ENCODE measurements at places on chromosomes 16 and 17.

- peak; percentile 56 for DNase-seq
These were observed 98.9 kb downstream of the AATF start for GRCh38 chr17:37047631-37048104.

DNA sequence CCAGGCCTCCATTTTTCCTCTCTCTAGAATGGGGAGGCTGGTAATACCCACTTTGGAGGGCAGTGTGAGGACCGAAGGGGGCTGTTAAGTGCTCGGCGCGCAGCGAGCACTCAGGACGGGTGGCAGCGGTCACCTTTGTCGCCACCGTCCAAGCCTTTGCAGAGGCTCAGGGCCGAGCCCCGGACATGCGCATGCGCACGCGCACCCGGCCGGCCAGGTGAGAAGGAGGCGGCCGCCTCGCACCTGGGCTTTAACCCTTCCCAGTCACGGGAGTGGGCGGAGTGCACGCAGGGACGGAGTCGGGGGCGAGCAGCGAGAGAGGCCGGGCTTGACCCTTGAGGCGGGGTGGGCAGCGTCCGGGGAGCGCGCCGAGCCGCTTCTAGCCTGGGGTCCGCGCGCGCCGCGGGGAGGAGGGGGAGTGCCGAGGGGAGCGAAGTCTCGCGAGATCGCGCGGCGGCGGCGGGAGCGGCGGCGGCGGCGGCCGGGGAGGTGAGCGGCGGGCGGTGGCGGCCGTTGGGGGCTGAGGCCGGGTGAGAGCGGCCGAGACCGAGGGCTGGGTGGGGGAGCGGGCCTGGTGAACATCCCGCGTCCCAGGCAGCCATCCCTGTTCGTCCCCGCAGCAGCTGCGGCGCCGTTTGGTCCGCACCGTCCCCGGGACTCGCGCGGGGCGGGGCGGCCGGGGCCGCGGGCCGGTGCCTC lies at the start of gene MRTFB:
TSS of gene MRTFB (plus strand) at position 443 of the 699 bp plus-strand sequence. CDS start 69,288 bp downstream, outside the sequence.
- DNase-seq = peak; percentile 44

DNA sequence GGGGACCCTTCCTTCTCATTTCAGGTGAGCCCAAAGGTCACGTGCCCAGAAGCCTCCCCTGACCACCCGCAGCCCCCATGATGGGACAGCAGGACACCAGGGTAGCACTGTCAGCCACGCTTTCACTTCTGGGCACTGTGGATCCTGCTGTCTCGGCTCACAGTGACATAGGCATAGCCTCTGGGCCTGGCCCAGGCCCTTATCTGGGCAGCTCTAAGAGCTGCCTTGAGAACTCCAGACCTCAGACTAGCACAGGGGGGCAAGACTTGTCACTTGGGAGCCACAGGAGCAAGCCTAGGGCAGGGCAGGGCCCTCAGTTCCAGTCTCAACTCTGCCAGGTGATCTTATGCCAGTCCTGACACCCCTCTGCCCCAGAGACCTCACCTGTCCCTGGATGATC lies 4.7 kb downstream of the NATD1 start:
- DNase-seq = no peak

GRCh38 chr17:47810200-47810821 lies 11.3 kb downstream of the OSBPL7 start:
- no peak for DNase-seq

GRCh38 chr17:78273813-78274212 lies 42.4 kb downstream of the TMEM235 start:
- no peak for DNase-seq

- no peak for DNase-seq
These were observed 25.5 kb upstream of the SSTR2 start for GRCh38 chr17:73139296-73139695.

- no peak for DNase-seq
These were observed 62.6 kb upstream of the TEKT1 start for GRCh38 chr17:6894206-6894528.

DNA sequence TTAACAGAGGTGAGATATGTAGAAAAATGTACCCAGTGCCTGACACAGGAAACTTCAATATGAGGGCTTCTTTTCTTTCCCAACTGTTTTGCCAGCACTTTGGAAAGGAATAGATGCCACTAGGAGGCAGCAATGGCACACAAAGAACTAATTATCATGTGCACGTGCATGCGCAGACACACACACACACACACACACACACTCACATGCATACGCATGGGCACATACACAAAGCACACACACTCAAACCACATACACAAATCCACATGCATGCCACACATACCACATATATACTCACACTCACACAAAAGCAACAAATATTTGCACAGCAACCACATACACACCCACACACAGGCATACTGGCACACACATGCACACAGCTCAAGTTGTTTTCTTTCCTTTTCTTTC lies 8.8 kb upstream of the CEP112 start:
- DNase-seq = no peak

DNA sequence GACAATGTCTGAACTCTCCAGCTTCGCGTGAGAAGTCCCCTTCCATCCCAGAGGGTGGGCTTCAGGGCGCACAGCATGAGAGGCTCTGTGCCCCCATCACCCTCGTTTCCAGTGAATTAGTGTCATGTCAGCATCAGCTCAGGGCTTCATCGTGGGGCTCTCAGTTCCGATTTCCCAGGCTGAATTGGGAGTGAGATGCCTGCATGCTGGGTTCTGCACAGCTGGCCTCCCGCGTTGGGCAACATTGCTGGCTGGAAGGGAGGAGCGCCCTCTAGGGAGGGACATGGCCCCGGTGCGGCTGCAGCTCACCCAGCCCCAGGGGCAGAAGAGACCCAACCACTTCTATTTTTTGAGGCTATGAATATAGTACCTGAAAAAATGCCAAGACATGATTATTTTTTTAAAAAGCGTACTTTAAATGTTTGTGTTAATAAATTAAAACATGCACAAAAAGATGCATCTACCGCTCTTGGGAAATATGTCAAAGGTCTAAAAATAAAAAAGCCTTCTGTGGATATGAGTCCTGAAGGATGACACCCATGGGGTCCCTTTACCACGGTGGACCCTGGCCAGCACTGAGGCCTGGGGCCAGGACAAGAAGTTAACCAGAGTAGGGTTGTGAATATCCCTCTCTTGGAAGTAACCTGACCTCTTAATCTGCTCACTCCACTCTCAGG lies 10.5 kb upstream of the ITGAD start:
- peak; percentile 41 for DNase-seq

- no peak for DNase-seq
These were observed 38.1 kb downstream of the CALB2 start for GRCh38 chr16:71396594-71396993.

GRCh38 chr16:56983211-56983751 lies 6.1 kb upstream of the NLRC5 start:
- no peak for DNase-seq

GRCh38 chr16:56298116-56298515 lies 106.8 kb downstream of the GNAO1 start:
- DNase-seq = no peak

GRCh38 chr17:9488556-9488955 lies 87.1 kb downstream of the STX8 start:
- no peak for DNase-seq

DNA sequence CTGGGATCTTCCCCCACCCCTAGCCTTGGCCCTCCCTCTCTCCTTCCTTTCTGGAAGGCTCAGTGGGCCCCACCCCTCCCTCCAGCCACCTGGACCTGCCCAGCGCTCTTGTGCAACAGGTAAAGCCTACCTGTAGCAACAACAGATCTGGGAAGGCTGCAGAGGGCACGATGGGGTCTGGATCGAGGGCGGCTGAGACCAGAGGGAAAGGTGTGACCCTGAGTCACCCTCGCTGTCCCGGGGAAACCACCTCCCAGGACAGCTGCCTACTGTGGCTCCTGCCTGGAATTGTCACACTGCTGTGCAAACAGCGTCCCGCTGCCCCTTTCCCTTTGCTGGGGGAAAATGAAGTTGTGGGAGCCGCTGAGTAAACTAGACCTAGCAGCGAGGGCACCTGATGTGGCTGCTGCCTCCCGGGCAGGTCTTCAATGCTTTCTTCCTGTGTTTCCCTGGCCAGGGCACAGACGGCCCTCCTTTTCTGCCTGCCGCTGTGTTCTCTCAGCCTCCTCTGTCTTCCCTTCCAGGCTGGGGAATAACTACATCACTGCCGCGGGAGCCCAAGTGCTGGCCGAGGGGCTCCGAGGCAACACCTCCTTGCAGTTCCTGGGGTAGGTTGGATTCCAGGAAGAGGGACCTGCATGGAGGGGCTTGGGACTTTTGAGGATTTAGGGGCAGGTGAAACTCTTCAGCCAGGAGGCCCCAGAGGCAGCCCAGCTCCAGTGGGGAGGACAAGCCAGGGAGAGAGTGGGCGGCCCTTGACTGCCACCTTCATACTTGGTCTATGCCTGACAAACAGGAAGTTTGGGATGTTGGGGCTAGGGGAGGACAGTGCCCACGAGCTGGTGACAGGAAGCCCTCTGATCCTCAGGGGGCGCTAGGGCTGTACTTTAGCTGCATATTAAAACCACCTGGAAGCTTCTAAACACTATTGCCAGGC lies 22.2 kb upstream of the CYLD start:
- no peak for DNase-seq

GRCh38 chr16:74747-75334 lies 2.4 kb upstream of the RHBDF1 start:
- DNase-seq = no peak

DNA sequence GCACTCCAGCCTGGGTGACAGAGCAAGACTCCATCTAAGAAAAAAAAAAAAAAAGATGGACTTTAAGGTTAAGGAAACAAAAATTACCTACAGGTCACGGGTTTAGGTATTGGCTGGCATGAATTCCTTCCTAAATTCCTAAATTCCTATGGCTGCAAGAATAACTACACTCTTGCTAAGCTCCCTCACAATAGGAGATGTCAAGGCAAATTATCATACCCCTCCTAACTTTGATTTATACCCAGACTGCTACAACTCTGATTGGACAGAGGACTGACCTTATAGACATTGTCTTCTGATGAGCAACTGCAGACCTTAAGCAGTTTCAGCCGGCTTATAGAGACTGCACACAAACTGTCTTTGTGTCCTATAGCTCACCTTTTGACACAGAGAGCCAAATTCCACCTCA lies 25.1 kb upstream of the TMC7 start:
- no peak for DNase-seq

- DNase-seq = no peak
These were observed 300.1 kb downstream of the UTP18 start for GRCh38 chr17:51560398-51560797.

DNA sequence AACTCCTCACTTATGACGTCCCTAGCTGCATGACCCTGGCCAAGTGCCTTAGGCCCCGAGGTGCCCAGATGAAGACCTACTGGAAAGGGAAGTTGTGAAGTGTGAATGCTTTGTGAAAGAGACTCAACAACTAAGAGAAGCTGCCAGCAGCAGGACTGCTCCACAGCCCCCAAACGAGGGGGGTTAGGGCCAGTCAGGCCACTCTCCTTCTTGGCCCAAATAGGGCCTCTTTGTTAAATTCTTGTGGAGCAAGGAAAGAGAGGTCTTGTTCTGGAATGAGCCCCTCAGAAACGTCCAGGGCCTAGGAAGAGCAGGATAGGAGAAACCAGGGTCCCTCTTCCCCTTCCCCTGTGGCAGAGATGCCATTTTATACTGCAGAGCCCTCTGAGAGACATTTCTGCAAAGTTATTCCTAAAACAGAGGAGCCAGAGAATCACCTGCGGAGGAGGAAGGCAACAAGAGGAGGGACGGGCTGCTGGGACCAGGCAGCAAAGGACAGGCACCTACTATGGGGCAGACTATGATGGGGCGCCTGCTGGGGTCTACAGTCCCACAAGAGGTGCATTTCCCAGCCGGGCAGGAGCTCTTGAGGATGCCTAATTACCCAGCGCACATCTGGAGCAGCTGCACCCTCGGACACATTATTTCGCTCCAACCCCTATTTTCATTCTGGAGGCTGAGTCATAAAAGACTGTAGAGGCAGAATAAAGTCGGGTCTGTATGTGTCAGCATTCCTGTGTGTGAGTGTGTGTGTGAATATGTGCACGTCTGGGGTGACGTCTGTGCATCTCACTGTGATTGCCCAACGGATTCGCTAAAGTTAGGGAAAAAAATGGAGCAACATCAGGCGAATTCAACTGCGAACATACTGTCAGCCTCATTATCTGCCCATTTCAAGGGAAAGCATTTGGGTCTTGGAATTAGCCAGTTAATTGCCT lies 11.4 kb upstream of the HOXB9 start:
- DNase-seq = no peak

DNA sequence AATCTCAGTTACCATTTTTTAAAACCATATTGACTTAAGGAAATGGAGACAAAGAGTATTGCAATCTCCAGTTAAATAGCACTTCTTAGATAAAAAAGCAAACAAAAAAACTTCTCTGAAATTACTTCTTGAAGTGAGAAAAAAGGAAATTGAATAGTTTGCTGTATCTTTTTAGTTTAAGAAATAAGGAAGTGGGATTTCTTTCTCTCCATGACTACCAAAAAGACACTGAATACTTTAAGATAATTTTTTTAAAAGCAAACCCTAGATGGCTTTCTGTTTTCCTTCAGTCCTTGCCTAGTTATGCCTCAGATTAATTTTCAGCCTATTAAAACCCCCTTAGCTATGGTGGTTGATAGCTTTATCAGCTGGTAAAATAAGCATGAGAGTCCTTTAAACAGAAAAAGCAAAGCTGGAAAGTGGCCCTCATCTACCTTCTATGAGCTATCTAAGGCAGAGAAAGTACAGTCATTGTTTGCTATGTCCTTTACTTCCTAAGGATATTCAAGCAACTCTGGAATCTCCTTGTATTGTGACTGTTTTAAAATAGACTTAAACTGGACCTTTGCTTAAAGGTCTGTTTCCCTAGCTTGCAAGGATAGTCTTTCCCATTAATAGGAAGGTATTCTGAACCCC lies 28.6 kb downstream of the TPPP3 start:
- no peak for DNase-seq

DNA sequence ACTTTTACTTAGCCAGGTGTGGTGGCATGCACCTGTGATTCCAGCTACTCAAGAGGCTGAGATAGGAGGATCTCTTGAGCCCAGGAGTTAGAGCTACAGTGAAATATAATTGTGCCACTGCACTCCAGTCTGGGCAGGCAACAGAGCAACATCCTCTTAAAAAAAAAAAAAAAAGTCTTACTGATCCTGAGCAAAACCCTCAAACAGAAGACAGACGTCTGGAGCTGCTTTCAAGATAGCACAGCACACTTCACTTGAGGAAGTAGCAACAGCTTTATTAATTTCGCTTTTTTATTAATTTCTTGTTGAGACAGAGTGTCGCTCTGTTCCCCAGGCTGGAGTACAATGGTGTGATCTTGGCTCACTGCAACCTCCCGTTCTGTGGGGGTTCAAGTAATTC lies 10.2 kb upstream of the GGA2 start:
- no peak for DNase-seq

GRCh38 chr17:46002311-46002972 lies 3.4 kb downstream of the STH start:
- DNase-seq = peak; percentile 52

- no peak for DNase-seq
These were observed 22.1 kb downstream of the CRISPLD2 start for GRCh38 chr16:84841787-84842300.

Data from stimulated activated CD8-positive, alpha-beta memory T cell treated with anti-CD3 and anti-CD28 coated beads, Interleukin-7, amount 100 ng/mL, for 24 hours (primary cell).